ENCODE measurements at places on chromosomes 1 and 21.
A peak's percentile ranks its signal among the peaks of the same experiment; 100 is the strongest.

DNA sequence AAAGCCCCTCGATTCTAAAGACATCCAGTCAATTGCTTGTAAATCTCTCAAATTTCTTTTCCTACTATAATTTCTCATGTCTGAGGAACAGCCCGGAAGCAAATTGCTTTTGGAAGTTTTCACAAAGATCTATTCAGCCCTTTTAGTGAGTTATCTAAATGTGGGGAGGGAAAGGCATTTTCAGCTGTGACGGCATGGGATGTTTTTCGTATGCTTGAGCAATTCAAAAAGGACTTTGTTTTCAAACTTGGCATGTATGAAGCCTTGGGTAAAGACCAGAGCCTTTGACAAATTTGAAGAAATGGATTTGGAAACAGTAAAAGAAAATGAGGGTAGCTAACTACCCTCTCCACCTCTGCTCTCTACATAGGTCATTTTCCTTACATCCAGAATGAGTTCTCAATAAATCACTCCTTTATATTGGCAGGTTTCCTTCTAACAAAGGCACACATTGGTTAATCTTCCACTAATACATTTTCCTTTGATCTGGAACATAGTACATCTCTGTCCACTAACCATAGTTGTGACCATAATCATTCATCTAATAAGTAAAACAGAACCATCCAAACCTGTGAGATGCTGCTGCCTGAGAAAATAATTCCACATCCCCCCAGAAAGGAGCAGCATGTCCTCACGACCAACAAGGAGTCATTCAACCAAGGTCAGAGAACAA, 66.1 kb upstream of the ADAM30 start:
- no peak for DNase-seq

GRCh38 chr1:17272646-17273045, 23.7 kb downstream of the PADI3 start:
- no peak for DNase-seq

GRCh38 chr1:235416662-235417049, 49.4 kb downstream of the TBCE start:
- DNase-seq, result no peak

DNA sequence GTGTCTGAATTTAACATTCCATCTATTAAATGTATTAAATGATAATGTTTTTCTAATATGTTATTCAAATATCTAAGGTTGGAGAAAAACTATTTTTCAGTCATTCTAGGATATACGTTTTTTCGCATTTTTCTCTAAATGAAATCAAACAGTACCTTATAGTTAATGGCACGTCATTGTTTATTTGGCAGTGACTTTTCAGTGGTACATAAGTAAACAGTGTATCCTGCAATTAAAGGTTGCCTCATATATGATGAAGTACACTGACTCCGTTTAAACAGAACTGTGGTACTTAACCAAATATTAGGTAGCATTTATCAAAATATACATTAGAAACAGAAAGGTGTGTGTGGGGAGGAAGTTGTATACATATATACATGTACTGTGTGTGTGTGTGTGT, 79.2 kb downstream of the EPS15 start:
- no peak for DNase-seq

- DNase-seq, result no peak
These were observed 133.2 kb upstream of the GRIK3 start for GRCh38 chr1:37167479-37167878.

GRCh38 chr1:224914292-224914900, 15.1 kb upstream of the DNAH14 start:
- no peak for DNase-seq

DNA sequence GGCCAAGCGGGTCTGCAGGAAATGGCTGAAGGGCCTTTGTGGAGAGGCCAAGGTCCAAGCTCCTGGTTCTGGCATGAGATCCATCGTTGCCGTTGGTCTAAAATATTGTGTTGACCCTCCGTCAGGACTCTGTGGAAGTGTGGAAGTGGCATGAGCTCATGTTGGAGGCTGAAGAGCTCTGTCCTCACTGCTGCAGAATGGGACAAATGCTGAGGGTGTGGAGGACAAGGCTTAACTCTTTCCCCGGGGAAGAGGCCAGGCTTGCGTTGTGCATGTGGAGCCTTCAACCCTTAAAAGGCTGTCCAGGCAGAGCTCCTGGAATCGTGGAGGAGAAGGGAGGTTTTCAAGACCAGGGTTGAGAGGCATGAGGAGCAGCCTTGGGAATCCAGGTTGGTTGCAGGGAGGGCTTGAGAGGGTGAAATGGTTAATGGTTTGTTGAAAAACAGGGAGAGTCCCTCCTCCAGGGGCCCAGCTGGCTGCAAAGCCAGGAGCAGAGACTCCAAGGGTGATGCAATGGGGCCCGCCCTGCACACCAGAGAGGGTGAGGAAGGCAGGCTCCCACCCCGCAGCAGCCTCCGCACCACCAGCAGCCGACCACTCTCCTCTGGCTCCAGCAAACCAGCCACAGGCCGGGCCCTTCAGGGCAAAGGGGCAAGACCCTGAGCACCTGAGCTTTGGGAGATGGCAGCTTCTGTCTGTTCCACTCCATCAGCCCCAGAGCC, 6.7 kb upstream of the AHCYL1 start:
- DNase-seq, result no peak

GRCh38 chr21:45588086-45588825, 46.0 kb upstream of the SLC19A1 start:
- no peak for DNase-seq

GRCh38 chr1:10734962-10735544, 61.4 kb downstream of the CASZ1 start:
- no peak for DNase-seq

DNA sequence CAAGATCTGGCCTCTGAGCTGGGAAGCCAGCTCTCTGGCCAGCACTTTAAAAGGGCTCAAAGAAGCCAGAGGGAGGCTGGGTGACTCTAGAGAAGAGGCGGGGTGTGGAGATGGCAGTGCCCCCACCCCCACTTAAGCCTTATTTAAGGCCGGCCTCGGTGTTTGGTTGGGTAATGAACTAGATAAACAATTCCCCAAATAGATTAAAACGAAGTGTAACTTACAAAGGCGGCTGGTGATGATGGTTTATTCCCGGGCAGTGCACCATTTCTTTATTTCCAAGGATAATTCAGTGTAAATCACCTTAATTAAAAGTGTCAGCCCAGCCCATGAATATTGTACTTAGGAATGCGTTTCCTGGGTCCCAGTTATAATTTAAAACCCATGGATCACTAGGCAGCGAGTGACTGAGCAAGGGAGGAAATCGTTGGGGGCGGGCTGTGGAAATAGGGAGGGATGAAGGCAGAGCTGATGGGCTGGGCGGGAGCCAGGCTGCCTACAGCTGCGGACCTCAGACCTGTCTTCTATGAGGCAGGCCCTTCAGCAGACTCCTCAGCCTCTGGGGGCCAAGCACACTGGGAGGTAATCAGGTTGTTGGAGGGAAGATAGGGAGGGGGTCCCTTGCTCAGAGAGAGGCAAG, 54.9 kb downstream of the TMEM53 start:
- DNase-seq, result no peak

DNA sequence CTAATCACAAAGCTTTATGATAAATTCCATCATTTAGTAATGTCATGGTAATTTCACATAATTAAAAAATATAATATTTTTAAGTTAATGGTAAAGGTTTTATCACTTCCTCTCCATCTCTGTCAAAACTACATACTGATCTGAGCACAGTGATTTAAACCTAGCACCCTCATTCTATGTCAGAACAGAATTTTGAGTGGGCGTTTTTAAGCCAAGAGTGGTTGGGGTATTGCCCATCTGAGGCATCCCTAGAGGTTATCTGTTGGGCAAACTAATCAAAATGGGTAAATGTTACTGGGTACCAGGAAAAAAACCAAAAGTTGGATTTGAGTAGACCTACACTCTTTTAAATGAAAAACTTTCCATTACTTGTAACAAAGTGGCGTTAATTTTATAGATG, 100.7 kb upstream of the GFI1 start:
- DNase-seq, result peak; percentile 24

DNA sequence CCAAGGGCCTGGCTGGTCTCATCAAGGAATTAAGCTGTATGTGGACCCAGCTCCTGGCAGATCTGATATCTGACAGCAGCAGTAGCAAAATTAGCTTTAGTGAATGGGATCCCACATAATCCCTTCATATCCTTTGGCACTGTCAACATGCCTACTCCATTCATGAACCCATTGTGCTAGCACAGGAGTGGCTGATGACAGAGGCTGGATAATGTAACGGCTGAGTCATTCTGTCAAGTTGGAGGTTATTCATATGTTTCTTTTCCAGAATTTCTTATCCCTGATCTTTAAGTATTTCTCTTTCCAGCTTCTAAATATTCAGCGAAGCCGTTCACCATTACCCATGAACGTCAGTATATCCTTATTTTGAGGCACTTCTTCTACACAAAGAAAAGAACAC, 84.3 kb downstream of the EXTL2 start:
- DNase-seq, result no peak

- DNase-seq, result no peak
These were observed 37.8 kb upstream of the TLR5 start for GRCh38 chr1:223180731-223181321.

DNA sequence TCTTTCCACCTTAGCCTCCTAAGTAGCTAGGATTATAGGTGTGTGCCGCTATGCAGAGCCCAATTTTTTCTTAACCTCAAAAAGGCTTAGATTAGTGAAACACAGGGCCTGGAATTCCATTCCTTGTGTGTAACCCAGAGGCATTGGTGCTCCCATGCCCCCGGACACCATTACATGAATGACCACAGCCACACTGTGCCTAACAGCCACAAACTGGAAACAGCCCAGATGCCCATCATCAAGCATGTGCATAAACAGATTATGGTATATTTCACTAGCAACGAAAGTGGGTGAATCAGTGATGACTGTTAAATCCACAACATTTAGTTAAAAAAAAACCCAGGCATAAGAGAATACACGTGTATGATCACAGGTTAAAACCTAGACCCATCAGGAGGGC, 24.4 kb downstream of the ADAM30 start:
- DNase-seq, result no peak

DNA sequence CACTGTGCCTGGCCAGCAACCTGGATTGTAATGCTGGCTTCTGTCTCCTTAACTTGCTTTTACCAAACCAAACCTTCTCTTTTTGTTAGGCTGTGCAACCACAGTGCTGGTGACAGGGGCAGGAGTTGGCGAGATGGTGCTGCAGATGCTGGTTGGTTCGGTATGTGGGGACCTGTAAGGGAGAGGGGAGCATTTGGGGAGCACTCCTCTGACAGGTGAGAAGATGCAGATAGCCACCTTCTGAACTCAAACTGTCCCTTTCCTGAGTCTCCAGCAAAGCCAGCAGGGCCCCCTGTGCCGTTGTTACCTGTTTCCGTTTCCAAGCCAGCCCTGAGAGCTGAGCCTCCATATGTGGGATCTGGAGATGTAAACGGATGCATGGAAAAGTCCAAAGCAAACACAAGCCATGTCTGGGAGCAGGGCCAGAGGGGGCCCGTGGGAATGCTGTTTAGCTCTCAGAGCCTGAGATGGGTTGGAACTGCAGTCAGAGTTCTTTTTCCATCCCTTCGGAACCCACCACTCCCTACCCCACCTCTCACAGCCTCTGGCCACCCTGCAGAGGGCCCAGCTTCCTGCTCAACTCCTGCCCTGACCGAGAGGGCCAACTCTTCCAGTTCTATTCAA, 34.0 kb downstream of the ELK4 start:
- DNase-seq, result no peak

- no peak for DNase-seq
These were observed 100.2 kb downstream of the GTF2B start for GRCh38 chr1:88791192-88791591.

- DNase-seq, result no peak
These were observed 91.7 kb upstream of the IVNS1ABP start for GRCh38 chr1:185408700-185409270.

- no peak for DNase-seq
These were observed 5.4 kb downstream of the OLFML3 start for GRCh38 chr1:113984710-113985109.

DNA sequence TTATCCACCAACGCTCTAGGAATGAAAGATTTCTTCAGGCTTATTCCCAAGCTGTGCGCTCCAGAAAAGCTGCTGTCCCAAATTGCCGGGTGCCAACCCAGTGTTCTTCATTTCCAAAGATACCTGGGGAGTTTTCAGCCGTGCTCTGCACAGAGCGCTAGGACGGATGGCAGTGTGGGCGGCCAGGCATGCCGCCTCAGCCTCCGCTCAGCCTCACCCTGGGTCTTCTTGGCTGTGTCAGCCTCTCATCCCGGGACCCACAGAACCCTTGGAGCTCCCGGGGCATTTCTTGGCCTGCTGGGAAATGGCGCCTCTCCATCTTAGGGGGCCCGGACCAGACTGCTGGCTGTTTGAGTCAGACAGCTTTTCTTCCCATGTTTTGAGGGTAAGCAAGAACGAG, 116.9 kb upstream of the SLC25A33 start:
- no peak for DNase-seq

DNA sequence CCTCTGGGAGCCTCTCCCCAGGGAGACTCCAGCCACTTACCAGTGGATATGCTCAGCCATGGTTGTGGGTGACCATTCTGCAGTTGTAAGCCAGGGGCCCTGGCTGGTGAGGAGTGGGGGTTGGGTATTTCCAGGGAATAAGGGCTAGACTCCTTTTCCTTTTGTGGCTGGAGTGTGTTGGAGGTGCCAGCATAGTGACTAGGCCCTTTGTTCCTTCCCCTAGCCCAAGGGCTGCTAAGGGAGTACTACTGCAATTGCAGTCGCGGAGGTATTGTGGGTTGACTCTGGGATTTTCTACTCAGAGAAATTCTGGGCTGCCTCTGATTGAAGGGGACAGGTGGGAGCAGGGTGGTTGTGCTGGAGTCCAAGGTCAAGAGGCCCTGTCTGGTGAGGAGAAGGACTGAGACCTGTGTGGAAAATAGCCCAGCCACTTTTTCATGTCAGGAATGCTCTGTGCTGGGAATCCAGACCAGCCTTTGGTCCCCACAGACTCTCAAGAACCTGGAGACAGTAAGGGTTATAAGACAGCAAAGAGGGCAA, 43.1 kb downstream of the MROH9 start:
- no peak for DNase-seq

DNA sequence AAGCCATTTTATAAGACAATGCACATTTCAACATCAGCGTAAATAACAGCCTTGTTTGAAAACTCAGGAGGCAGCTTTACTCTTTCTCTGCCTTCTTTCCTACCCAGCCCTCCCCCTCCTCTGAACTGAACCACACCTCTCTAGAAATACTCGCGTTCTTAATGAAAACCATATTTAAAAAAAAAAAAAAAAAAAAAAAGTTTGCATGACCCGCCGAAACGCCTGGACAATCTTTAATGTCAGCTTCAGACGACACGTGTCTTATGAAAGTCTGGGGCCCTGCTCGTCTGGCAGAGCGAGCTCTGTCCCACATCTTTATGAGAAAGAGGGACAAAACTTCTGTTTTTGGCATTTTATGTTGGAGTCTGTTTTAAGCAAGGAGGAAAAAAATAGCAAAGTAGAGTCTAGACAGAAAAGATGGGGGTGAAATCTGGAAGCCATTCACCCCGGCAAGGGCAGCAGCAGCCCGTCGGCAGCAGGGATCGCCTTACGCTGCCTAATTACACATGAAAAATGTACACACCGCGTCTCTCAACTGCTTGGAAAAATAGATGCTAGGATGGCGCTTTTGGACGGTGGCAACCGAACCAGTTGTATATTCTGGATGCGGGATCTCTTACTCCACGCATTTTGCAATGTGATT, 130.4 kb upstream of the ETS2 start:
- DNase-seq, result no peak

- DNase-seq, result peak; percentile 91
These were observed 53.8 kb downstream of the IER5 start for GRCh38 chr1:181142096-181142958.

- DNase-seq, result no peak
These were observed 42.1 kb upstream of the ARHGEF16 start for GRCh38 chr1:3412376-3412775.

Measured in activated naive CD4-positive, alpha-beta T cell treated with anti-CD3 and anti-CD28 coated beads, Interleukin-2, amount 50 U/mL, for 16 hours (primary cell).